ENCODE measurements at places on chromosomes 3 and 15.

DNA sequence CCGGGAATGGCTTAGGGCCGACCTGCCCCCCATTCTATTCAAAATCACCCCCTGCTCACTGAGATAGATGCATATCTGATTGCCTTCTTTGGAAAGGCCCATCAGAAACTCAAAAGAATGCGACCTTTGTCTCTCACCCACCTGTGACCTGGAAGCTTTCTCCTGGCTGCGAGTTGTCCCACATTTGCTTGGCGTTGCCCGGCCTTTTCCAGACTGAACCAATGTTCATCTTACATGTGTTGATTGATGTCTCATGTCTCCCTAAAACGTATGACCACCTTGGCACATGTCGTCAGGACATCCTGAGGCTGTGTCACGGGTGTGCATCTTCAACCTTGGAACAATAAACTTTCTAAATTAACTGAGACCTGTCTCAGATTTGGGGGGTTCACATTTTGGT lies 3.4 kb upstream of the MUC20 start:
- no peak for DNase-seq

- no peak for DNase-seq
These were observed 133.1 kb downstream of the CPNE4 start for GRCh38 chr3:131901686-131902085.

DNA sequence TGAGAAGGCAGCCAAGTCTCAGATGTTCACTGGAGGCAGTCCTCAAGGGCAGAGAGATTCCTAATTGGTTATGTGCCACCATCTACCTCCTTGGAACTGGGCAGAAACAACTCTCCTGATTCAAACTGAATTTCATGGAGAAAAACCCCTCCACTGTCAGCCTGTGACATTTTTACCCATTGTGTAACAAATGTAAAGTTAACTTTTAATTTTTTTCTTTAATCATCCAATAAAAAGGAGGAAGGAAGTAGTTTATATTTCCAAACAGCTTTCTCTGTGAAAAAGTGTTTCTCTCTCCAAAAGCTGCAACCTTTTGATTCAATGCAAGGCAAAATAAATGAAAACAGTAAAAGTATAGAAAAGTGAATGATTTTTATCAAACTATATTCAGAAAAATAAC lies 510 bp upstream of the COLQ start:
- no peak for DNase-seq

DNA sequence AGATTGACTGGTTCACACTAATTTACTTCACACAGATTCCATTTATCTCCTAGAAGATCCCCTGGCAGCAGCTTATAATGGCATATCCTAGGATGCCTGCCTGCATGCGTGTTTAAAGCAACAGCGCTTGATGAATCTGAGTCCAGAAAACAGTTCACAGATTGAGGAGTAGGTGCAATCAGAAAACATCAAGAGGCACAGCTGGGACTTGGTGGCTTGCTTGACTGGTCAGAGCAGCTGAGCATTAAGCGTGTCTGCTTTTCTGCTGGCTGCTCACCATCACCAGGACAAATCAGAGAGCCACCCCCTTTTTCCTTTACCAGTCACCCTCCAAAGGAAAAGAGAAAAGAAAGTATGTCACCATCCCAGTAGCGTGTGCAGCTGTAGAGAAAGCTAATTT lies 223.6 kb downstream of the WDR72 start:
- no peak for DNase-seq

GRCh38 chr3:40580494-40581091 lies 55.8 kb downstream of the ZNF621 start:
- DNase-seq: peak; percentile 48

GRCh38 chr3:40793730-40794129 lies 269.0 kb downstream of the ZNF621 start:
- DNase-seq: no peak

GRCh38 chr3:174596447-174596982 lies 262.6 kb upstream of the NAALADL2 start:
- DNase-seq: no peak

DNA sequence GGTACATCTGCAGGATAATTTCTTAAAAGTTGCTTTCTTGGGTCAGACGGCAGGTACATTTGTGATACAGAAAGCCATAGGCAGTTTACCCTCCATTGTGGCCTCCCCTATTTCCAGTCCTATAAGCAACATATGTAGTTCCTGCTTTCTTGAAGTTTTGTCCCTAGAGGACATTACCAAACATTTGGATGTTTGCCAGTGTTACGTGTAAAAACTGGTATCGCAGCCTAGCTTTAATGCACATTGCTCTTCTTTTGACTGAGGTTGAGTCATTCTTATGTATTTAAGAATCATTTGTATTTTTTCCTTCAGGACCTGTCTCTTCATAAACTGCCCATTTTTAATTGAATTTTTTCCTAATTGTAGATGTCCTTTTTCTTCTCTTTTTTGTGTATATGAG lies 114.3 kb downstream of the DIPK2A start:
- DNase-seq: peak; percentile 87

DNA sequence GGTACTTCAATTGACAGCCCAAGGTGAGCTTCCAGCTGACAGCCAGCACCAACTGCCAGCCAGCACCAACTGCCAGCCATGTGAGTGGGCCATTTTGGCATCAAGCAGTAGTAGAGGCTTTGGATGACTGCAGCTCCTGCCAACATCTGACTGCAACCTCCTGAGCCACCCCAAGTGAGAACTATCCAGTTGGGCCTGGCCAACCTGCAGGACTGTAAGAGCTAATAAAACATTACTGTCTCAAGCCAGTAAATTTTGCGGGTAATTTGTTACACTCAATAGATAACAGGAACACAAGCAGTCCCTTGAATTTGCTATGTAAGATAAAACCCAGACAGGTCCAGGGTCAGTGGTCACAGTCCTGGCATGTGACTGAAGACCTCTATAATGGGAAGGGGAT lies 29.7 kb downstream of the EPHB1 start:
- no peak for DNase-seq

- DNase-seq: no peak
These were observed 65.6 kb upstream of the ATP13A3 start for GRCh38 chr3:194552327-194552949.

DNA sequence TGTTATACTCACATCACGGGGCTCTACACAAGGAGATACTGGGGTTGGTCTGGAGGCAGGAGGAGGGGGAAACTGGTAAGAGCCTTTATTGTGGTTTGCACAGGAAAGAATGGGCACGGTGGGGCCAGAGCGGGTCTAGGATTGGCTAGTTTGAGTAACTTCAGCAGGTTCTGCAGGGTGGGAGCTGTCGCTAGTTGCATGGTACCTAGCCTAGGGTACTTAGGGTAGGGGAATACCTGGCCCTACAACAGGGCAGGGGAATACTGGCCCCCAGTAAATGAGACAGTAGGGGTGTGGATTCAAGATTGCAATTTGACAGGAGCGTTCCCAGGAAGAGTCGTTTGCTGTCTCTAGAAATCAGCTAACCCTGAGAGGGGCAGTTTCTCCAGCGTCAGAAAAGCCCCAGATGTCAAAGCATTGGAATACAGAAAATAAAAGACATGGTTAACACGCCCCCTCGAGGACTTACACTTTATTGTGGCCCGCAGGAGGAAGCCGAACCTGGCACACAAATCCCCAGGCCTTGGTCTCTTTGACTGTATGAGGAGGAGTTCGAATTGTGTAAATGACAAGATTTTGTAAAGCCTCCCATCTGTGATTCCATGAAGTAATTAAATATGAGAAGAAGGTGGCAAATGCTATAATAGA lies 32.0 kb downstream of the ST8SIA2 start:
- no peak for DNase-seq

GRCh38 chr3:187740421-187741399 lies 4.6 kb downstream of the BCL6 start:
- peak; percentile 50 for DNase-seq

DNA sequence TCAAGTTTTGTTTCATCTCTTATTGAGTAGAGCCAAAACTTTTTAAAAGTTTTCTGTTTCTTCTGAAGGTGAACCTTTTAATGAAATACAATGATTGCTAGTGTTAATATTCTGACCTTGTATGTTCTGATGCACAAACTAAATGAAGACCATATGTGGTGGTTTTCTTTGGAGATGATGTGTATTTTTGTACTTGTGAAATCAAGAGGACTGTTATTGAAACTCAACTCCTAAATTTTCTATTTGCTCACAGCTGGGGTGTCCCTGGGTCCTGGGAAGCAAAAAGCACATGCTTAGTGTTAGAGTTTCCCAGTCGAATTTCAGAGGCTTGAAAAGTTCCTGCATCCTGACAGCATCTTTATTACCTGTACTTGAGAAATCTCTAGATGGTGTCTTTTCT lies 1185.8 kb upstream of the ALCAM start:
- DNase-seq: no peak

- DNase-seq: no peak
These were observed 406 bp upstream of the GABRB3 start for GRCh38 chr15:26773067-26773877.

- DNase-seq: no peak
These were observed 3.7 kb upstream of the RPP25 start for GRCh38 chr15:74960286-74960685.

GRCh38 chr3:115169808-115170207 lies 22.7 kb upstream of the ZBTB20 start:
- DNase-seq: no peak

- no peak for DNase-seq
These were observed 109.0 kb downstream of the ADAMTS9 start for GRCh38 chr3:64578797-64579196.

DNA sequence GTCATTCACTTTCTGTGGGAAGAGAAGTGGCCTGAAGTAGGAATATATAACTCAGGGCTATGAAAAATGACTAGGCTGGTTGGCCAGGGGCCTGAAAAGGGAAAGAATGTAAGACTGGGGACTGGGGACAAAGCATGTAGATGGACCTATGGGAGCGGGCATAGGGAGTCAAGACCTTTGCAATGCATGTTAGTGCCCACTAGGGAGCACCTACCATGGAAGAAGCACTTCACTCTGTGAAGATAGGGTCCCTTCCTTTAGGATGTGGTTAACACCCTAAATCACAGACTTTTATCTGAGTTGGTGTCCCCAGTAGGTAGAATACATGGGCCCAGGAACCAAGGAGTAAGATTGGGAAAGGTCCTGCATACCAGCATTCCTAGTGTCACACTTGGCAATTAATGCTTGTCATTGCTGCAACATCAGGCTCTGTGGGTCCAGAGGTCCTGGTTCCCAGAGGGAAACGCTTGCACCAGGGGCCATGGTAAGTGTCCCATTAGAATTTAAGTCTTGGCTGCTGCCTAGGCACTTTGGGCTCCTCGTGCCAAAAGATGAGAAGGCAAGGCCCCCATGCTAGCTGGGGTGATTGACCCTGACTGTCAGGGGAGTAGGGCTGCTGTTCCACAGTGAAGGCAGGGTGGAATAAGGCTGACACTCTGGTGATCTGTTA lies 79.6 kb downstream of the CRYGS start:
- no peak for DNase-seq

GRCh38 chr3:172046268-172046915 lies 7.0 kb downstream of the FNDC3B start:
- no peak for DNase-seq

- DNase-seq: no peak
These were observed 26.9 kb downstream of the BMF start for GRCh38 chr15:40081691-40082194.

GRCh38 chr3:129947538-129948240 lies 26.8 kb upstream of the TRH start:
- no peak for DNase-seq

GRCh38 chr15:50176869-50177268 lies 5.1 kb upstream of the SLC27A2 start:
- no peak for DNase-seq

- DNase-seq: no peak
These were observed 42.2 kb downstream of the CLDN18 start for GRCh38 chr3:138051947-138052802.

DNA sequence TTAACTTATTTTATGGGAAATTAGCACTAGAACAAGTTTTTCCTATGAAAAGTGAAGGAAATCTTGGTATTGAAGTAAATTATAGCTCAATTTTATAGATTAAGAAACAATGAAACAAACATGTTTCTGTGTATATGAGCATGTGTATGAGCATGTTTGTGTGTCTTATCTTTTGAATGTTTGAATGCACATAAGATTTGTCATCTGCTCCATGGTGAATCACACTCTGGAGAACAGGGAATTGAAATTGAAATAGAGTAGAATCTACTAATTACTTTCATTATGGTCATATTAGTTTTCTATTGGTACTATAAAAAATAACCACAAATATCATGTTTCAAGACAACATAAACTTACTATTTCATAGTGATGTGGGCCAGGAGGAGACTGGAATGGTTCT lies 646.6 kb downstream of the OTOL1 start:
- DNase-seq: peak; percentile 15

GRCh38 chr3:124263168-124263567 lies 271.2 kb upstream of the ROPN1 start:
- DNase-seq: peak; percentile 89

- no peak for DNase-seq
These were observed 134.6 kb upstream of the KBTBD8 start for GRCh38 chr3:66863205-66864111.

DNA sequence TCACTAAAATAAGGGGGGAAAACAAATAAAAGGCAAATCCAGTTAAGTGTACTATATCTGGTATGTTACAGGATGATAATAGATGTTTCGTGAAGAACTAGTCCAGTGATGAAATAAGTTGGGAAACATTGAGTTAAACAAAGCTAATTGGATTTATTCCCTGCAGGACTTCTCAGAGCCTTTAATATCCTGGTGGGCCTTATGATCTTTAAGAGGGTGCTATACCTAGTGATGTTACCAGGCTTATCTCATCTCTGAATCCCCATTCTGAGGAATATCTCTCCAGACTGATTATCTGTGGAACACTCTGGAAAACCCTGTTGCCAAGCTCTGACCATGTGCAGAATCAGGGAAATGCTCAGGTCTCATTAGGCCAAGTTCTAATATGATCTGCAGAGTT lies 54.8 kb upstream of the POMGNT2 start:
- no peak for DNase-seq

- DNase-seq: no peak
These were observed 58.5 kb upstream of the CTSH start for GRCh38 chr15:79003301-79003700.

GRCh38 chr15:22226034-22226790 lies 145.9 kb downstream of the OR4M2 start:
- no peak for DNase-seq

DNA sequence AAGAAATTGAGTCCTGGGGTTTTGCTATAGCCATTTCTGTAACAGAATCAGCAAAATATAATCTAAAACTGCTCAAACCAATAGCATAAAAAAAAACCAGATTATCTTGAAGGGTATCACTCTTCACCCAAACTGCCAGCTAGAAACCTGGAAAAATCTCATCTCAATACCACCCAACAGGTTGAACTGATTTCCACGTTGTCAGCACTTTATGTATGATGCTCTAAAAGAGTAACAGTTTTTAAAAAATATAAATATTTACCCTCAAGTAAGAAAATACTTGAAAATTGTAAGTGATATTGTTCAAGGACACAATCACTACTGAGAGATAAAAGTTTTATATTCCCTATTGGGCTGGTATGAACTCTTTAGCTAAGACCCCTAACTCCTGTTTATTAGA lies 451.3 kb downstream of the EPHA3 start:
- DNase-seq: no peak

DNA sequence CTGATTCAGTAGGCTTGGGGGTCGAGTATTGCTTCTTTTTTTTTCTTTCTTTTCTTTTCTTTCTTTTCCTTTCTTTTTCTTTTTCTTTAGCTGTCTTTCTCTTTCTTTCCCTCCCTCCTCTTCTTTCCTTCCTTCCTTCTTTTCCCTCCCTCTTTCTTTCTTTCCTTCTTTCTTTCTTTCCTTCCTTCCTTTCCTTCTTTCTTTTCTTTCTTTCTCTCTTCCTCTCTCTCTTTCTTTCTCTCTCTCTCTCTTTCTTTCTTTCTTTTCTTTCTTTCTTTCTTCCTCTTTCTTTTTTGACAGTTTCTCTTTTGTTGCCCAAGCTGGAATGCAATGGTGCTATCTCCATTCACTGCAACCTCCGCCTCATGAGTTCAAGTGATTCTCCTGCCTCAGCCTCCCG lies 36.0 kb downstream of the TM4SF4 start:
- no peak for DNase-seq
